ENCODE measurements at places on chromosomes 3 and 15.

DNA sequence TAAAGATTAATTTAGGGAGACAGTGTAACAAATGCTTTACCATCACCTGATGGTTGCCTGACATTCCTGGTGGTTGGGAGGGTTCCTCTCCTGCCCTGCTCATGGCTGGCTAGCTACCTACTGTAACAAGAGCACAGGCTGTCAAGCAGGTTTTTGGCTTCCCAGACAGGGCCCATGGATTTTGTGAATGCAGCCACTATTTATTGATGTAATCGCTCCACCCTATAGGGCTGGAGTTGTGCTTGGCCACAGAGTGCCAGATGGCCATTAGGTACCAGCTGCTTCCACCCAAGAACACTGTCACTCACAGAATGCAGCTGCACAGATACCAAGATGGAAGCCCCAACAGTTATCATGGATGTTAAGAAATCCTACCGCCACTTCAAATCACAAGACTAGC is 31.0 kb upstream of the KLHL25 start:
- no peak for DNase-seq

DNA sequence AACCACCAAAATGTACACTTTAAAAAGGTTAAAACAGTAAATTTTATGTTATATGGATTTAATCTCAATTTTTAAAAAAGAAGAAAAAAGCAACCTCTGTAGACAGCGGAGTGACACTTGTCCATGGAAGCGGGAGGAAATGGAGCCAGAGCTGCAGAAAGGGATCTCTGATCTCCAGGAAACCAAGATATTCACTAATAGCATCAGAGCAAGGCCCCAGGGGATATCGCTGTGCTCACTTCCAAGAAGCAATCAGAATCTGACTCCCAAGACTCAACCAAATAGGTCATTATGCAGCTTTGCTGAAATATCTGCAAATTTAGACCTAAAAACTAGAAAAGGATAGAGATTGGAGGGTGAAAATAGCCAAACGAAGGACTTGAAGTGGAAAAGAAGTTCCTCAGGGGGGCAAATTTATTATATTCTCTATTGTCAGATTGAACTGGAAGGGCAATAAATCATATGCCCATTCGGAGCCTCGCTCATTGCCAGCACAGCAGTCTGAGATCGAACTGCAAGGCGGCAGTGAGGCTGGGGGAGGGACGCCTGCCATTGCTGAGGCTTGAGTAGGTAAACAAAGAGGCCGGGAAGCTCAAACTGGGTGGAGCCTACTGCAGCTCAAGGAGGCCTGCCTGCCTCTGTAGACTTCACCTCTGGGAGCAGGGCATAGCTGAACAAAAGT is 62.0 kb upstream of the ATP2C1 start:
- no peak for DNase-seq

DNA sequence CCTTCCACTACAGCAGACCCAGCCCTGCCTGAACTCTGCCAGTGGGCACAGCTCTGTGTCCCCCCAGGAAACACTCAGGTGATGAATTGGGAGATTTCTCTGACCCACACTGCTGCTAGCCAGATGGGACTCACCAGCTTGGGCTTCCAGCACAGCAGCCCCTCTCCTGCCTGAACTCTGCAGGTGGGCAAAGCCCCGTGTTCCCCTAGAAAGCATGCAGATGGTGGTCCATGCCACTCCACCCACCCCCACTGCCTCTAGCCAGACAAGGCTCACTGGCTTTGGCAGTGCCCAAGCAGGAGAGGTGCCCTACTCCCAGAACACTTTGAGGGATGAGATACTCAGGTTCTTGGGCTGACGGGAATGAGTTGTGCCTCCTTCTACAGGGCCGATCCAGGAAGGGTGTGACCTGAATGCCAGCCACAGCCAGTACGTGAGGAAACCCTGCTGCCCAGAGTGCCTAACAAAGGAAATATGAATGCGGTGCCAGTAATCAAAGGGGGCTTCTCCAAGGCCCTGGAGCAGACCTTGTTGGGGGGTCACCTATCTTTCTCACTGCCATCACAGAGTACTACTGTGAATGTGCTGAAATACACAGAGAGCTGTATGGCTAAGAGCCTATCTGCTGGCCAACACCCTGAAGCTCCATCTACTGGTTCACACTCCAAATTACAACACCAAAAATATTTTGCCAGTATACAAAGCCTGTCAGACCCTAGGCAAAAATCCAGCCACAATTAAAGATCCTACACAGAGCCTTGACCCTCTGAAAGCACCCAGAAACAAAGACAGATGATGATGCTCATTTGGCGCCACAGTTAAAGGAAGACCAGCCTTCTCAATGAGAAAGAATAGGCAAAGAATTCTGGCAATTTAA is 61.9 kb downstream of the BTLA start:
- peak; percentile 50 for DNase-seq

GRCh38 chr3:141392897-141393734 is 24.8 kb downstream of the ZBTB38 start:
- peak; percentile 64 for DNase-seq

GRCh38 chr15:50996641-50997040 is 88.2 kb downstream of the AP4E1 start:
- DNase-seq, result no peak

GRCh38 chr15:38507570-38507969 is 53.6 kb downstream of the FAM98B start:
- no peak for DNase-seq

- no peak for DNase-seq
These were observed 182.7 kb upstream of the DCBLD2 start for GRCh38 chr3:99084156-99084555.

GRCh38 chr3:17979252-17979651 is 236.8 kb upstream of the TBC1D5 start:
- DNase-seq, result no peak

- no peak for DNase-seq
These were observed 50.4 kb downstream of the BOC start for GRCh38 chr3:113261626-113262303.

DNA sequence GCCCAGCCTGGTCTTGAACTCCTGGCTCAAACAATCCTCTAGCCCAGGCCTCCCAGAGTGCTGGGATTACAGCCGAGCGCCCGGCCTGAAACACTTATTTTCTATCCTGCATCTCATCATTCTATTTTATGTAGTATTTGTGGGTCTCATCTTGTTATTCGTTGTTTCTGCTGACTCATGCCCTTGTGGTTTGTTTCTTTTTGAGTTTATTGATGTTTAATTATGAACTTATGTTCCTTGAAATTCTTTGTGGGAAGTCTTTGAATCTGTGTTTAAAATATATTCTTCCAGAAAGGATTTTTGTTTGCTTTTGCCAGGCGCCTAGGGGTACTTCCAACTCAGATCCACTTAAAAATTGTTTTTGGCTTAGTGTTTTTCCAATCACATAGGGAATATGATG is 78.3 kb upstream of the C15orf39 start:
- DNase-seq, result no peak

- no peak for DNase-seq
These were observed 34.4 kb upstream of the SLC6A1 start for GRCh38 chr3:10957976-10958749.

GRCh38 chr3:111850537-111850936 is 8.5 kb upstream of the PHLDB2 start:
- no peak for DNase-seq

DNA sequence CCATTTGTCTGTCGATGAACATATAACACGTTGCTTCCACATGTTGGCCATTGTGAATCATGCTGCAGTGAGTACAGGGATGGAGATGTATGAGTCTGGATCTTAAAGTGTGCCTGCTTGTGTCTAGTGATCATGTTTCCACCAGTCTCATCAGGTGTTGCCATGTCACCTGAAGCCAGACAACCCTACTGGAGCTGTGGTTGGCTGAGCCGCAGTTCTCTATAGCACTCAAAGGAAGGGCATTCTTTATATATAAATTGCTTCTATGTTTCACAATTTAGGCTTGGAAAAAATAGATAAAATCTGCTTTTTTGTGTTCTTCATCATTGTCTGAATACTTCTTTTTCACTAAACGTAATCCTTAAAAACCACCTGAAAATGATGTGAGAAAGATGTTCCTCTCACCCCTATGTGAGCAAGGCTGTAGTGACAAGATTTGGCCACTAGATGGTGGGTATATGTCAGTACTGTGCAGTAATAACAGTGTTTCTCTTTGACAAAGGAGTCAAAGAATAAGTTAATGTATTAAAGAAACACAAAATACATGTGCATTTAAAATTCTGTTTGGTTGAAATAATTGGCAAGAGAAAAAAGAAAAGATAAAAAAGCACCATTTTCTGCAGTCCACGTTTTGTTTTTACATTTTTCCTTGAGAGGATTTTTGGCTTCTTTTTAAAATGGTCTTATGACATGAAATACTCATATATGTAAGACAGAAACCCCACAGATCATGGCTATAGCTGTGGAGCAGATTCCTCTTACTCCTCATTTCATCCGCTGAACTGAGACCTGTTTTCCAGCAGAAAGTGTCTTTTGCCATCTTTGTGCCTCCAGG is 394.5 kb upstream of the DPPA4 start:
- no peak for DNase-seq

- peak; percentile 71 for DNase-seq
These were observed 147.7 kb downstream of the VGLL4 start for GRCh38 chr3:11495948-11496557.

DNA sequence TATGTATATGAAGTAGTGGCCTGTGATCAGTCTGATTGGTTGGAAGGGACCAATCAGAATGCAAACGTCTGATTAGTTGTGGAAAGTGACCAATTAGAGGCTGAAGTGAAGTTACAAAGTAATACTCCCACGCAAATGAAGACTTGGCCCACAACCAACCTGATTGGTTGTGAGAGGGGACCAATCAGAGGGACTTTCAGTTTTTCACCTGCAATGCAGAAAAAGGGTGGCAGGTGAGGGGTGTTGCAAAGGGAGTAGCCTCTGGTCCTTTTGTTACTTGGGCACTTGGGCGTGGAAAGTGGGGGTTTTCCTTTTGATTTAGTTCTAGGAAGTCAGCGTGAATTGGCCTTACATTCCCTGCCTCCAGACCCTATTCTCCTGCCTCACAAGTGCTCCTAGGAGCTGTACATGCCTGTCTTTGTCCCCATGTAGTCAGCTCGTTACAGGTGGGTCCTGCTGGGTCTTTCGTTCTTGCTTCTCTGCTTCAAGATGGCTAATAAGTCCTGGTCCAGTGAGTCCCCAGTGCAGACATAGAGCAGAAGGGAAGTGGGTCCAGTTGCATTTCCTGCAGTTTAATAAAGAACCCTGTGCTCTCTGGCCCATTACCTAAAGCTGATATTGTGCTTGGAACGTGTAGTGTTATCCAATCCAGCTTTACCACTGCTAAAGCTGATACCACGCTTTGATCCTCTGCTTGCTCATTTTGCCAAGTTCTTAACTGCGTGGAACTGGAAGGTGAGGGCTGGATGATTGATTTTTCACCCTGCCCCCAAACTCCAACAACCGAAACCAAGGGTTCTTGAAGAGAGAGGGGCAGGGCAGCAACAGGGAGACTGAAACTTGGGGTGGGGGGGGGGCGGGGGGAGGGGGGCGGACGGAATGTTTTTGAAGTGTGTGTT is 46.0 kb upstream of the CD47 start:
- DNase-seq, result no peak

DNA sequence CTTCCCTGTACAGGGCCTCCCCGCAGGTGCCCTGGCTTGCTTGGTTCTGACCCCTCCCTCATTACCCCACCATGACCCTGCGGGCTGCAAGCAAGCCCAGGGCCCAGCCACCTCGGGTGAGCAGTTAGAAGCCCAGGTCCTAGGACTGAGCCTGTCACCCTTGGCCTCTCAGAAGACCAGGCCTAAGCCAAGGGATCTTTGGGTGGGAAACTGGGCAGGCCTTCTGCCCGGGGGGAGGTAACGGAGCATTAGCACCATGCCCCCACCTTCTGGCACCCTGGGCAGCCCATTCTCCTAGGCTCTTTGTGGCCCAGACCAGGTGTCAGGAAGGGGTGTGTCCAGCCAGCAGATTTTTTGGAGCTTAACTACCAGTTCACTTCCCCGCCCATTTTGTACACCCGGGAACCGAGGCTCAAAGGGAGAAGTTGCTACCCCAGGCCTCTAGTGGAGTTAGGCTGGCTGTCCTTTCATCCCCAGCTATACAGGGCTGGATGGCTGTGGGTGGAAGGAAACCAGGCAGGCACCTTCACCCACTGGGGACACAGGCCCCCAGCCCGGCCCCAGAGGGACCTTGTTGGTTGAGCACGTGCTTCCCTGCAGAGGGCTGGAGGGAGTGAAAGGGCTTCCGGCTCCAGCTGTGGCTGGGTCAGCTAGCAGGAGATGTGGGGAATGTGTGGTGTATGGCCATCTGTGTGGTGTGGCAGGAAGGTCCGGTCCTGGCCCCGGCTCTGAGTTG is 1.4 kb downstream of the CSK start:
- no peak for DNase-seq

GRCh38 chr3:128472449-128473179 is 5.9 kb upstream of the DNAJB8 start:
- no peak for DNase-seq

DNA sequence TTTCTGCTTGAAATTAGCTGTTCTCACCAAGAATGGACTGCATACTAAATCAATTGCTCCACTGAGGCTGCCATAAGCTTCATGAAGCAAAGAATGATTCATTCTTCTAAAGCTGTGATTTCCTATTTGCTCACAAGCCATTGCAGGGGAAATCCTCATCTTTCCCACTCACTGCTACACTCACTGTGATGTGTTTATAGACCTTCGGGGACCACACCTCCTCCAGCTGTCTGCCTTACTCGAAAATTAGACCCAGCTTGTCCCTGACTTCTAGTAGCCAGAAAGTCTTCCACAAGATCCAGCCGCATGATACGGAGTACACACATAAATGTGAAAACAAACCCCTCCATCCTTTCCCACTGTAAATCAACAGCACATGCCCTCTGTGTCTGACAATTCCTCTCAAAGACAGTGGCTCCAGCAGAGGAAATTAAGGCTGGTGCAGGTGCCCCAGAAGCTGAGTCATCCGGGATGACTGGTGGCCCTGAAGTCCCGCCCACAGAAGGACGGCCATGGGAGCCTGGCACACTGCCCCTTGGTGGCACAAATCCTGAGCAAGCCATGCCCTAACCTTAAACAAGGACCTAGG is 172.0 kb downstream of the STT3B start:
- no peak for DNase-seq

DNA sequence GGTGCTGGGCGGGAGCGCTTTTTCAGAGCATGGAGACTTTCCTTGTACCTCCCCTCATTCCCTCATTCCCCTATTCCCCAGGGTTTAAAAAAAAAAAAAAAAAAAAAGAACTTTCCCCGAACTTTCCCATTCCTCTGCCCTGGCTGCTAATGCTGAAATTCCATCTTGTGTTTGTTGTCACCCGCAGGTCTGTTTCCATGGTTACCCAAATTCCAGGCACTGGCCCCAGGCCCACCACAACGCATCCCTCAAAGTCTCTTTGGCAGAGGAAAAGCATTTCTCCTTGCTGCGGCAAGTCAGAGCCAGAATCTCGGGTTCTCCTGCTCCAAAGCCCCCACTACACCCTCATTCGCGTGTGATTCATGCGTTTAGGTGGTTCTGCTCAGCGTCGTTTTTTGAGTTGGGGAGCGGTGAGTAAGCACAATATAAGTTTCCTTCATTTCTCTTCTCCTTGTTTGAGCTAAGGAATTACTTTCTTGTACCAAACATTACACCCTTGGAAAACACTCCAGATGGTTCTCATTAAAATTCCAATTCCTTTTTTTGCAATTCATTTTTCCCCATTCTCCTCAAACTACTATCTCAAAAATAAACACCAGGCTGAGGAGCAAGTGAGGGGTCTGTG is 21.6 kb downstream of the ANAPC13 start:
- DNase-seq, result peak; percentile 89

- no peak for DNase-seq
These were observed 65.7 kb downstream of the SHQ1 start for GRCh38 chr3:72782521-72782920.

- DNase-seq, result no peak
These were observed 33.2 kb downstream of the SLC12A8 start for GRCh38 chr3:125179143-125179883.

GRCh38 chr3:51945031-51945840 is 3.1 kb downstream of the PARP3 start:
- DNase-seq, result no peak

- no peak for DNase-seq
These were observed 76.9 kb upstream of the STXBP5L start for GRCh38 chr3:120831066-120831465.
